ENCODE measurements at places on chromosomes 16 and 17.

- DNase-seq = no peak
Measured at GRCh38 chr16:85403693-85404092, 209.4 kb upstream of the GSE1 start.

- no peak for DNase-seq
Measured at GRCh38 chr16:59597269-59597668, 863.2 kb upstream of the GOT2 start.

DNA sequence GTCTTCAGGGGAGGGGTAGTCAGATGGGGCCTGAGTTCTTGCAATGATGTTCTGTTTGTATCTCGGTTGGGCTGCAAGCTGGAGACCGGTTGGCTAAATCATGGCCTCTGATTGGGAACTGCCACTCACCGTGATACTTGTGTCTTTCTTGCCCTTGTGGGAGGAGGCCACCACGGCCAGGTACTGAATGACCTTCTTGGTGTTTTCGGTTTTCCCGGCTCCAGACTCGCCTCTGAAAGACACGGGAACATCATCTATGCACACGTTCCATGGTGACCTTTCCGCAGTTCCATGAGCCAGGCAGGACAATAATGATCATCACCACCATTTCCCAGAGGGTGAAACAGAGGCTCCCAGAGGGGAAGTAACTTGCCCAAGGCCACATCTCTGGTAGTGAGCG, 70.3 kb downstream of the MYH11 start:
- DNase-seq = no peak

- DNase-seq = no peak
Measured at GRCh38 chr17:75295201-75296158, 6.2 kb upstream of the SLC25A19 start.

- DNase-seq = no peak
Measured at GRCh38 chr17:58383892-58384462, 32.0 kb upstream of the SUPT4H1 start.

- no peak for DNase-seq
Measured at GRCh38 chr17:28839221-28839620, 3.4 kb downstream of the FAM222B start.

DNA sequence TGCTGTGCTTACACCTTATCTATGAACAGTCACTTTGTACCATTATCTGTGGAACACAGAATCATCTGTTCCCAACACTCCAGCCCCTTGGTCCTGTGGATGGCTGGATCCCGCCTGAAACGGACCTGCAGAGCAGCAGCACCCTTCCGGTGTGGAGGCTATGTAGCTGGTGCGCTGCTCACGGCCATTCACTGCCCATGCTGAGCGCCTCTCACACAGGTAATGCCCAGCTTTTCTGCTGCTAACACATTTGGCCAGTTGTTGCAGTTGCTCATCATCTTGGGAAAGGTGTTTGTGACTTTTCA, 11.4 kb upstream of the PLK1 start:
- DNase-seq = no peak

- DNase-seq = no peak
Measured at GRCh38 chr17:71427801-71428200, 693.0 kb upstream of the SOX9 start.

DNA sequence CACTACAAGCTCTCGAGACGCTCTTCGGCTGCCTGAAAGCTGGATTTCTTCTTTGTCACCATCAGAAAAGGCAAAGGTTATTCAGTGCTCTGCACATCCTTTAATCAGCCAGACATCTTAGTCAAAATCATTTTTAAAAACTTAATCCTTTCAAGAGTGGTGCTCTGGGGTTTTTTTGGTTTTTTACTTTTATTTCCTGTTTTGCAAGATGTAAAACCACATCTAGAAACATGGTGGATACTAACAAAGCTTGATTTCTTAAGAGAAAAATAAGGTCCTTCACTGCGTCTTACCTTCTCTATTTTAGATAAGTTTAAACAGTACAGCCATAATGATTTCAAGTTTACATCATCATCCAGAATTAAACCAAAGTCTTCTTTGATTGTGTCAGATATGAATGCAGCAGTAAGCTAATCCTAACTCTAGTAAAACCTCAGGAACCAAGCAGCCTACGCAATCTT, 6.3 kb downstream of the ANKRD11 start:
- no peak for DNase-seq

DNA sequence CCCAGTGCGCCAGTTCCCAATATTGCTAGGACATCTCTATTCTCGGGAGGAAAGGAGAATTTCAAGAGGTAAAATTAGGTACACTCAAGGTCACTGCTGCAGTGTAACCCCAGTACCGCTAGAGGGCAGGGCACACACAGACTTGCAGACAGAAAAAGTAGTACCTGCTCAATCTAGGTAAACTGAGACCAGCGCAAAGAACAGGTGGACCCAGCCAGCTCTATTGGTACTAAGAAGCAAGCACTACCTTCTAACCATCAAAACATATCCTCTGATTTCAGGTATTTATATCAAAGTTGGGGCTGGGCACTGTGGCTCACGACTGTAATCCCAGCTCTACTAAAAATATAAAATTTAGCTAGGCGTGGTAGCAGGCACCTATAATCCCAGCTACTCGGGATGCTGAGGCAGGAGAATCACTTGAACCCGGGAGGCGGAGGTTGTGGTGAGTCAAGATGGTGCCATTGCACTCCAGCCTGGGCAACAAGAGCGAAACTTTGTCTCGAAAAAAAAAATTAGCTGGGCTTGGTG, 3.6 kb upstream of the WDR81 start:
- peak; percentile 62 for DNase-seq

GRCh38 chr17:51085150-51085805, 35.4 kb downstream of the SPAG9 start:
- DNase-seq = no peak

- no peak for DNase-seq
Measured at GRCh38 chr16:56314244-56314850, 111.0 kb downstream of the AMFR start.

- DNase-seq = no peak
Measured at GRCh38 chr16:2690852-2691251, 8.5 kb downstream of the KCTD5 start.

DNA sequence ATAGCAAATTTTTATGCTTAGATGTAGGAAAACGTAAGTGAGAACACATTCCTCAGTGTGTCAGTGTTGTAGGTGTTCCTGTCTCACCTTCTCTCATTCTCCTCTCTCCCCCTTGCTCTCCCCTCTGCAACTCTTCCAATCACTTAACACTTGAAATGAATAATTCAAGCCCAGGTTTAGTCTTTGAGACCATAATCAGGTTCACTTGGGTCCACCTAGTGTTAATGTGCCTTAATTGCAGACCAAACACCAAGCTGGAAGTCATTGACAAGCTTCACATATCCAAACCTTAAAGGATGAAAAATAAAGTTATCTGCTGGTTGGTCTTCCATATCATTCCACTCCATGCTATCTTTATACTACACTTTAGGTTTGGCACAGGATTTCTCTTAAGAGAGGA, 37.0 kb downstream of the STXBP4 start:
- no peak for DNase-seq

GRCh38 chr17:15247891-15248529, 17.1 kb downstream of the PMP22 start:
- no peak for DNase-seq

DNA sequence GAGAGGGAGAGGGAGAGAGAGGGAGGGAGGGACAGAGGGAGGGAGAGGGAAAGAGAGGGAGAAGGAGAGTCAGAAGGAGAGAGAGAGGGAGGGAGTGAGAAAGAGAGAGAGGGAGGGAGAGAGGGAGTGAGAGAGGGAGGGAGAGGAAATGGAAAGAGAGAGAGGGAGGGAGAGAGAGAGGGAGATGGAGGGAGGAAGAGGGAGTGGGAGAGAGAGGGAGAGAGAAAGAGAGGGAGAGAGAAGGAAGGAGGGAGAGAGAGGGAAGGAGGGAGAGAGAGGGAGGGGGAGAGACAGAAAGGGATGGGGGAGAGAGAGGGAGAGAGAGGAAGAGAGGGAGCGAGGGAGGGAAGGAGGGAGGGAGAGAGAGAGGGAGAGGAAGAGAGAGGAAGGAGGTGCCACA, 72.8 kb downstream of the AXIN2 start:
- no peak for DNase-seq

- no peak for DNase-seq
Measured at GRCh38 chr16:61547626-61548025, 488.6 kb downstream of the CDH8 start.

DNA sequence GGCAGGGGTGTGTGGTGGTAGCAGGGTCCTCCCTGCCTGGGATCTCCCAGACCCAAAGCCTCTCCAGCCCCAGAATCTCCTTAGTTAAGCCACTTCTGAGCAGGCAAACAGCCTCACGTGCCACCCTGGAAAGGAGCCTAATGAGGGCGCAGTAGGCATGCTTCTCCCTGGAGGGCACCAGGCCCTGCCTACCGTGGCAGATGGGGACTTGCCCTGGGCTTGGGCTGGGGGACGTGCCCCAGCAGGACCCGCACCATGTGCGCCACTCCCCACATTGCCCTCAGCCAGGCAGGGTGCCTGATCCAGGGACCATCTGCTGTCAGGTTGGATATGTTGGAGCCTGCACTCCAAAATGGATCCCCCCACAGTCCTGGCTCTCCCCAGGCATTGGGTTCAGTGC, 14.2 kb downstream of the FAM83G start:
- no peak for DNase-seq

DNA sequence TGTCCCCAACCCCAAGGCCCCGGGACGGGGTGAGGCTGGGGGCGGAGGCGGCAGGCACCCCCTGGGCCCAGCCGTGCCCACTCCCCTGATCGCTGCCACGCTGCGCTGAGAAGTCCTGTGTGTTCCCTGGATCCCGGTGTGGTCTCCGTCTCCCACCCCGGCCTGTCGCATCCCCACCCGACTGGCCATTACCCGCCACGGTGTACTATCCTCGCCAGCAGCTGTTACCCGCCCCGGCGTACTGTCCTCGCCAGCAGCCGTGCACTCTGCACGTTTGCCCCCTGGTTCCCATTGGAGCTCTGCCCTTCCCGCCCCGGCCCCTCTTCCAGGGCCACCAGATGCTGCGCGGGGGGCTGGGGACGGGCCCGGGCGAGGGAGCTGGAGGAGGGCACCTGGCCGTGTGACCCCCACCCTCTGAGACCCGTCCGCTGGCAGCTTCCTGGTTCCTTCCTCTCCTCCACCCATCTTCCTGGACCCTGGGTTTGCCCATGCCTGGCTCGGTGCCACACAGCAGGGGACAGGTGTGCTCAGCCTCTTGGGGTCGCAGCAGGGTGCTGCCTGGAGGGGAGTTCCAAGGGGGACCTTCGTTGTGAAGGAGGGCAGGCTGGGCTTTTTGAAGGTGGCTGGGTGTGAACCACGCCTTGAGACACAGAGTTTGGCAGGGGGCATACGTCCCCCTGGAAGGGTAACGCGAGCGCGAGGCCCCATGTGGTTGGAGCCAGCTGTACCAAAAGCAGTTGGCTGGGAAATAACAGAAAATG, 19.7 kb downstream of the BAHCC1 start:
- no peak for DNase-seq
